ENCODE measurements at places on chromosomes 7 and 10. TPM values are rescaled to one million over a fixed set of nuclear protein-coding genes. Genes with fewer than 3 reads are reported as not detected.
A peak's percentile ranks its signal among the peaks of the same experiment; 100 is the strongest.

DNA sequence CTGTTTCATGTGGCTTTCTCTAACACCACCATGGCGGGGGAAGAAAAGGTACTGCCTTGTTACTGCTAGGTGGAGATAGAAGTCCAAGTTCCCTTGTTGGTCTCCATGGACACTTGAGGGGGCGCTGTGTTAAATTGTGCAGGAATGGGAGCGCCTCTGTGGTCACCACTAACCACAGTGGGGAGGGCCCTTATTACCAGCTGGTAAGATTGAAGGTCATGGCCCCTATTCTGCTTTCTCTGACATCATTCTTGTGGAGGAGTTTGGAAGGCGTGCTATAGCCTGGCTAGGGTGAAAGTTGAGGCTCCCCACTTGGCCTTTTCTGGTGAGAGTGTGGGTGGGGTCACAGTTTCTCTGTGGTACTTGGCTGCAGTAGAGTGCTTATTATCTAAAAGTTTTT lies 14.9 kb upstream of the MXI1 start:
- DNase-seq: no peak

- DNase-seq: no peak
Measured at GRCh38 chr7:68235937-68236336, 1239.3 kb downstream of the TYW1 start.

DNA sequence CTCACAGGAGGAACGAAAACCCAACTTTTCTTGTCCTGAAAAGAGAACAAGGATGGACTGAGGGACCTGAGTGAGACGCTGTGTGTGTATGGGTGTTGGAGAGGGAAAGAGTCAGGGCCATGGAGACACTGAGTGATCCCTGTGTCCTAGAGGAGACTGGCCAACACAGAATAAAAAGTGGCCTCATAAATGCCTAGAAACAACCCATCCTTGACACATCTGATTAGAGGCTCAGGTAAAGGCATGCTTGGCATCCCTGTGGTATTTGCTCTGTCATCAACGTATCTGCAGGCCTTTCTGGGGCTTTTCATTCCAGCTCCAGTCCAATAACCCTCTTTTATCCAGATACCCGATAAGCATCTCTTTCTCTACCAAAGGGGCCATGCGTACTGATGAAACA lies 86.3 kb downstream of the FGFR2 start:
- DNase-seq: no peak

Gene TMEM72
- total RNA-seq: not detected

Gene COL13A1
- total RNA-seq: 5.7 TPM

DNA sequence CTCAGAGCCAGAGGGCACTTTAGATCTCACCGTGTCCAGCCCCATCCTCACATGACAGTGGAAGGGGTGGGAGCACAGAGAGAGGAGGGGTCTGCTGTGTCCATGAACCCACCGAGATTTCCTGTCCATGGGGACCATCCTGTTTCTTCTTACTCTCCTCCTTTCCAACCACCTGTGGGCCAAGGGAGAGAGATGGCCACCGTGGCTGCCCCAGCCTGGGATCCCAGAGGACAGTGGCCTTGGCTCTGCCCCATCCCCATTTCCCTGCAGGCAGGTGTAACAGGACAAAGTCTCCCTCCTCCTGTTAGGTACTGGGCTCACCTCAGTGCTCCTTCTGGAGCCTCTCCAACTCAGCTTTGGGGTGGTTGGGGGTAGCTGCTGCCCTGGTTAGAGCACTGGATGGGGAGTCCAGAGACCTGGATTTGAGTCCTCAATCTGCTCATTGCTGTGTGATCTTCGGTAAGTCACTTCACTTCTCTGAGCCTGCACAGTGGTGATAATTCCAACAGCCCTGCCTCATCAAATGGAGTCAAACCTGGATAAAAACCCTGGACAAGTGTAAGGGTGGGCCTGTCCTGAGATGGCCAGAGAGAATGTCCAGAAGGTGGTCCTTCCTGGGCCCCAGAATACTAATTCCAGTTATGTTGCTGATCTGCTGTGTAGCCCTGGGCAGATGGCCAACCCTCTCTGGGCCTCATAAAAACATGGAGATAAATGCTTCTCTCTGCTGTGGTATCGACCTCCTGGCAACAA lies 17.8 kb upstream of the PCBD1 start:
- DNase-seq: peak; percentile 13

- no peak for DNase-seq
Measured at GRCh38 chr7:131797841-131798240, 241.4 kb upstream of the PODXL start.

DNA sequence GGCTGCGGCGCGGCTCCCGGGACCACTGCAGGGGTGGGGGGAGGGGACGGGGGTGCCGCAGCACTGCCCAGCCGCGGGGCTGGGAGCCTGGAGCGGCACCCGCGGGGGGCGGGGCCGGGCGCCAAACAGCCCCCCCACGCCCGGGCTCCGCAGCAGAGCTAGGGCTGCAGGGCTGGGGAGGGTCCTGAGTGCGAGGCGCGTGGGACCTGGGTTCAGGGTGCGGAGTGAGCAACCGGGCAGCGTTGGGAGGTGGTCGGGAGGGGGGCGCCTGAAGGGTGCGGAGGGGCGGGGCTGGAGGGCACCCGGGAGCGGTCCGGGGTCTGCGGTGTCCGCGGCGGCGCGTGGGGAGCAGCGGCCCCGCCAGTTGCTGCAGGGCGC lies 528 bp downstream of the CAMK2G start:
- DNase-seq: no peak

Gene CALHM1
- total RNA-seq: not detected

GRCh38 chr10:32317795-32318357 lies 29.1 kb downstream of the EPC1 start:
- no peak for DNase-seq

DNA sequence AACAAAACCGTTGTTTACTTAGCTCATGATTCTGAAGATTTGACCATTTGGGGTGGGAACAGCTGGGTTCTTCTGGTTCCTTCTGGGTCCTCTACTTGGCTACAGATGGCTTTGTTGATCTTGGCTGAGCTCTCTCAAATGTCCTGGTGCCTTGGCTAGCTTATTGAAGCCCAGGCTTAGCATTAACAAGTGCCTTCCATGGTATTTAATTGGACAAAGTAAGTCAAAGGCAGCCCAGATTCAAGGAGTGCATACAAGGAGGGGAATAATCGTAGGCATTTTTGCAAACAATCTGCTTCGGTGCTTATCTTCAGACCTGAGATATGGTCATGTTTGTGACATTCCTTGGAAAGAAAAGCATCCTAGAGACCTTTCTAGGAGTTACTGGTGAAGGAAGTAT lies 81.4 kb downstream of the ADCYAP1R1 start:
- no peak for DNase-seq

GRCh38 chr7:47483604-47484273 lies 98.2 kb downstream of the TNS3 start:
- DNase-seq: no peak

- DNase-seq: no peak
Measured at GRCh38 chr10:3293581-3294431, 121.2 kb upstream of the PITRM1 start.

Gene ATP6V0A4
- not detected for total RNA-seq

DNA sequence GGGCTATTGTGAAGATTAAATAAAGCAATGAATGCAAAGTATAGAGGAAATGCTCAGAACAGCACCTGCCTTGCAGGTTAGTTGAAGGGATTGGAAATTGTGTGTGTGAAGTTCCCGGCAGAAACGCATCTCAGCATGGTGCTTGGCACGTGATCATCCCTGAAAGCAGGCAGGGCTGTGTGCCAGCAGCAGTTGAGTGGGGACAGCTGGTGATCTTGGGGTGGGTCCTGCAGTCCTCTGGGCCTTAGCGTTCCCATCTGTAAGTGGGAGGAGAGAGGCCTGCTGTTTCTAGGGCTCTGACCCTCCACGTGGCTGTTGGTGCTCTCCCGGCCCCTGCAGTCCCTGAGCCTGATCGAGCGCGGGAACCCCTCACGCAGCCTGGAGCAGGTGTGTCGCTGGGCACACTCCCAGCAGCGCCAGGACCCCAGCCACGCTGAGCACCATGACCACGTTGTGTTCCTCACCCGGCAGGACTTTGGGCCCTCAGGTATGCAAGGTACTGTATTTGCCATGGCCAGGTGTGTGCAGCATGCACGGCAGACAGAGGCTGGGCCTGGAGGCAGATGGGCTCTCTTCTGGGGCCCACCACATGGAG lies 55.3 kb downstream of the TBATA start:
- DNase-seq: no peak

GRCh38 chr7:1815051-1815481 lies 145.0 kb downstream of the ELFN1 start:
- DNase-seq: peak; percentile 78

GRCh38 chr10:32109603-32110002 lies 53.4 kb upstream of the KIF5B start:
- peak; percentile 53 for DNase-seq

- DNase-seq: no peak
Measured at GRCh38 chr10:2202401-2202800, 465.1 kb upstream of the ADARB2 start.

- no peak for DNase-seq
Measured at GRCh38 chr7:104650991-104651640, 322.7 kb downstream of the LHFPL3 start.

GRCh38 chr7:29285444-29285793 lies 90.8 kb downstream of the CHN2 start:
- DNase-seq: no peak

DNA sequence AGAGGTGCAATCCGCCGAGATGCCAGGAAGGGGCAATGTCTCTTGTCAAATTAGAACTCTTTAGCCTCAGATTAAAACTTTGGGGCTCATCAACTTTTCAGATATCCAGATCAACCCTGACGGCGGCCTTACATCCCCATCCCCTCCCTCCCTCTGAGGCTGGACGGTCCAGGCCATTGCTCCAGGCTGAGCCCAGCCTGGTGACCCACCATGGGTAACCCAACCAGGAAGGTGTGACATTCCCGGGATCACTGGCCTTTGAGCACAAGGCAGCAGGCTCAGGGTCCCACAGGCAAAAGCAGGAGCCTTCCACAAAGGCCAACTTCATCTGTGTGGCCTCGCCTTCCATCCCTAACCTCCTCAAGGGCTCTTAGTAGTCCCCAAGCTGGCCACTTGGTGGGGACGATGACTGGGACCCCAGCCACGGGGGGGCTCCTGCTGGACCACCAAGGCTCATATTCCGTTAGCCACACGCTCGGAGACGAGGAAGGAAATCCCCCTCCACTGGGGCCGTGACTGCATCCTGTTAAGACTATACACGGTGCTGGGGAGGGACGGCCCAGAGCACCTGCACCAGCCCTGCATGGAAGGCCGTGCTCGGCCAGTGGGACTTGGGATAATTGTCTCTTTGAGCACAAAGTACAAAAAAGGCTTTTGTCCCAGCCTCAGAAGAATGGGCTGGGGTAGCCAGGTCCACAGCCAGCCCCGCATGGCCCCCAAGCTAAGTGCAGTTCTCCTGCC lies 62.8 kb downstream of the ZRANB1 start:
- DNase-seq: peak; percentile 29

Gene SFRP5
- total RNA-seq: 14.9 TPM

Gene NXPH1
- not detected for total RNA-seq

Gene ACTL6B
- not detected for total RNA-seq

Gene VWA2
- total RNA-seq: 12.6 TPM

GRCh38 chr7:129433847-129434674 lies at the start of gene STRIP2:
STRIP2 (plus strand) TSS chr7:129434432; CDS start chr7:129434473, 41 bp downstream.
- DNase-seq: peak; percentile 99

DNA sequence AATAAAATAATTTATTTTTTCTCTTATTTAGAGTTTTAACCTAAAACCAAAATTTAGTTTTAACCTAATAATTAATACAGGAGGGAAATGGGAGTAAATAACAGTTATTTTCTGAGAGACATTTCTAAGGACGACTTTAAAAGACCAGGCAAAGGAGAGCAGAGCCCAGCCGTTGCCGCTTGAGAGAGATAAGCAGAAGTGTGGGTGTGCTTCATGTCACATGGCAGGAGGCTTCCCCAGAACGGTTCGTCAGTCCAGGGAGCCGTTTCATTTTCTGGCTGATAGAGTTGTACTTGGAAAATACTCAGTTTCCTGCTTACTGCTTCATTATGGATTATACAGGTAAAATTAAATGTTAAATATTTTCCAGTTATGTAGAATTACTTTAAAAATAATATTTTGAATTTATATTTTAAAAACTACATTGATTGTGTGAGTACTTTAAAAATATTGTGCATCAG lies 61.4 kb downstream of the ST7 start:
- DNase-seq: no peak

Gene CNPY4
- total RNA-seq: 11.3 TPM

GRCh38 chr7:98125759-98126158 lies 19.1 kb downstream of the LMTK2 start:
- no peak for DNase-seq

Gene LMTK2
- 65.8 TPM for total RNA-seq

DNA sequence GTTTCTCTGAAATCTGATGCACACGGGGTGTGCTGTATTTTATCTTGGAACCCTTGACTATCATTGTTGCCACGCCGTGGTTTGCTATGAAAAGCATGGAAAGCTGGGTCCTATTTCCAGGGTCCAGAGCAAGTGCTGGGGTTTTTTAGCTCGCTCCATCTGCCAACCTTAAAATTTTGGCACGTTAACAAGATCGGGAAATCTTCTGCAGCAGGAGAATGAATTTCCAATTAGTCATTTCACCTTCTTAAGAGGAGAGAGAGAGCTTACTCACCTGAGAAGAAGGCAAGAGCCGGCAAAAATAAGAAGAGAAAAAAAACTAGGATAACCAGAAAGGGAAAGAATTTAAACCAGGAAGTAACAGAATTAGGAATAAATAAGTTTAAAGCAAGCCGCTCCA lies 223.6 kb upstream of the CELF2 start:
- no peak for DNase-seq

DNA sequence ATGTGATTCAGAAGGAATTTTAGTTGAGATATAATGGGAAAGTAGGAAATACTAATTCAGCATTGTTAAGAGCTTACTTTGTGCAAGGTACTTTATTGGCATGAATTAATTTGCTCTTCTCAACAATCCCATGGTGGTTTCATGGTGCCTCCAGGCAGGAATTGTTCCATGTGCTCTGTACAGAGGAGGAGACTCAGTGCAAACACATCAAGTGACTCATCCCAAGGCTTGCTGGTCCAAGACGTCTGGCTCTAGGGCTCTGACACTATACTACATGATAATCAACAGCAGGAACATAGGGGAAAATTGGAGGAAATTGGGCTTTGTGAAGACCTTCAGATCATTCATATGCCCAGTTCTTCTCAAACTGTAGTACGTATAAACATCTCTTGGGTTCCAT lies 66.5 kb upstream of the PRKG1 start:
- no peak for DNase-seq

DNA sequence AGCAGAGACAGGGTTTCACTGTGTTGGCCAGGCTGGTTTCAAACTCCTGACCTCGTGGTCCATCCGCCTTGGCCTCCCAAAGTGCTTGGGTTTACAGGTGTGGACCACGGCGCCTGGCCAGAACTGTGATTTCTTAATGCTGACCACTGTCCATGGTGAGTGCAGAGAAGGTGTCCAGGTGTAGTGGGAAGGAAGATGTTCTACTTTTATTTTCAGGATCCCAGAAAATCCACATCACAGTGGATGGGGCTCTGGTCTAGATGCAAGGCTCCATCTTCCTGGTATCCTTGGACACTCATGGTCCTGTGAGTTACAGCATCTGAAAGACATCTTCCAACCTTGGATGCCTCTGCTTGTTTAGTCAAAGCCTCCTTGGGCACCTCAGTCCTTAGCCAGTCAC lies 92.7 kb downstream of the CCDC3 start:
- DNase-seq: no peak

Measured in upper lobe of left lung (tissue), 6 donors.